ENCODE measurements at places on chromosomes 5 and 9.

DNA sequence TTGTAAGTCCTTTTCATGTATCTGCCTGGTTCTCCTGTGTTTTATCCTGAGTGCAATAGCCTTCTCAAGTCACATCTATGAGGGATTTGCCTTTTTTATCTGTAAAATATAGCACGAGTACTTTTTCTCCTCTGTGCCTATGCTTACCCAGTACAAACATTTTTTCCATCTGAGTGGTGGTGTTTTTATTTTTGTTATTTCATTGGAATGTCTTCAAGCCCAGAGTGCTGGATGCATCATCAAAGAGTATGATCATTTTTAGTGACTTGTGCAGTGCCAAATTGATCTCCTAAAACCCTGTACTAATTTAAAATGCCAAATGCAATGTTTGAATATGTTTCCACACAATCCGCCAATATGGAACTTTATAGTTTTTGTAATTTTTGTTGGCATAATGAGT lies 86.1 kb downstream of the TLE4 start:
- DNase-seq, result no peak

DNA sequence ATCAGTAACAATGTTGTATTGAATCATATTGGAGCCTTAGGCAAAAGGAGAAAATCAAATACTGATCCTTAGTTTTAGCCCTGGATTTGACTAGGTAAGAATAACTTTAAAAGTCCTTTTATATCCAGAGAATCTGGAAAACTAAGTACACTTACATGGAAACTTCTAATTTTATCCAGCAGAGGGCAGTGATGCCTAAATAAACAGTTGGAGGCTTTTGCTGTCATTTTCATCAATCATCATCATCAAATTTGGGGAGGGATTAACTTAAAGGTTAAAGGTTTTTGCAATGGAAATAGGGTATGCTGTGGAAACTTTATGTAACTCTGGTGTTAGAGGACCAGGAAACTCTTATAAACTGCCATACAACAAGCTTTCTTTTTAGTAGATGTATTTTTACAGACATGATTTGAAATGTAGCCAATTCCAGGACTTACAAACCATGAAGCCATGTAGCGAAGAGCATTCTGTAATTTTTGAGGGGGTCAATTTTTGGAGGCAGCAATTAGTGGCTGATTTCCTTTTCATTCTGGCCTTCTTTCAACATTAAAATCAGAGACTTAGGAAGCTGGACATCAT lies 112.7 kb downstream of the OSTF1 start:
- DNase-seq, result peak; percentile 67

- no peak for DNase-seq
Observed at GRCh38 chr5:50853151-50853550, 186.7 kb downstream of the PARP8 start.

DNA sequence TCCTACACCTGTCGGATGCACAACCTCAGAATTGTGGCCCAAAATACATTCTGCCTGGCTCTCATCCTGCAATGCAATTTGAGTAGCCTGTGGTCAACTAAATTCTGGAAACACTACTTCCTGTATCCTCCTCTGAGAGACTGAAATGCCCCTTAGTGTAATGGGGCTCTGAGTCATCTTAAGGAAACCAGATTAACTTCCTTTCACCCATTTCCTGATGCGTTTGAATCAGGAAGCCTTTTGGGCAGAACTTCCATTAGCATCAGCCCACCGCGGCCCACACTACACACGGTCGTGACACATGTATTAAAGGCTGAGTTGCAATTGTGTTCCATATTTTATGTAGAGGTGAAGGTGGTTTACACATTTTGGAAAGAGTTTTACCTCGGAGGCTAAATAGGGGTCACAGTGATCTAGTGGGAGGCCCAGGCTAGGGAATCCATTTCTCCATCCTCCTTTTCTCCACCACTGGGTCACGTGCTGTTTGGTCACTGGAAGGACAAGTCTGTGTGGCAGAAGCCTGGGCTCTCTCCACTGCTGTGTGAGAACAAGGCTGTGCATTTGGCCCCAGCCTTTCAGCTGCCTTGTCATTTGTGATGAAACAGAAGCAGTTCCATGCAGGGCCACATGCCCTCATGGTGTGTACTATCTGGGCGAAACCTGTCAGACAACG lies 55.9 kb downstream of the DAP start:
- DNase-seq, result no peak

All from spinal cord (tissue), 10 donors.